ENCODE measurements at places on chromosomes 2 and 18.

GRCh38 chr2:140295767-140296166 lies 1515.6 kb upstream of the NXPH2 start:
- DNase-seq: no peak

GRCh38 chr2:105936954-105937353 lies 192.2 kb downstream of the NCK2 start:
- DNase-seq: no peak

DNA sequence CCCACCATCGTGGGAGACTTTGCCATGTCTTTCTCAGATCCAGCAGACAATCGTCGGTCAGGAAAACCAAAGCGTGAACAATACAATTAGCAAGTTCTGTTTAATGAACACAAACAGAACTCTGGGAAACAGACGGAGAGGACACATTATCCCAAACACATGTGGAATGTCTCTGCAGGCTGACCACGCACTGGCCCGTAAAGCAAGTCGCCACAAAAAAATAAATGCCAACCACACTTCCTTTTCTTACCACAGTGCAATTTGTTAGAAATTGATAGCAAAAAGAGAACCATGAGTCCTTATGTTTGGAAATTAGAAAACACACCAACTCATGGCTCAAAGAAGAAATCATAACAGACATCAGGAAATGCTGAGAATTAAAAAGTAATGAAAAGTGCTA lies 210.9 kb downstream of the TWIST2 start:
- DNase-seq: no peak

GRCh38 chr2:218648787-218649100 lies 10.7 kb downstream of the ZNF142 start:
- DNase-seq: no peak

DNA sequence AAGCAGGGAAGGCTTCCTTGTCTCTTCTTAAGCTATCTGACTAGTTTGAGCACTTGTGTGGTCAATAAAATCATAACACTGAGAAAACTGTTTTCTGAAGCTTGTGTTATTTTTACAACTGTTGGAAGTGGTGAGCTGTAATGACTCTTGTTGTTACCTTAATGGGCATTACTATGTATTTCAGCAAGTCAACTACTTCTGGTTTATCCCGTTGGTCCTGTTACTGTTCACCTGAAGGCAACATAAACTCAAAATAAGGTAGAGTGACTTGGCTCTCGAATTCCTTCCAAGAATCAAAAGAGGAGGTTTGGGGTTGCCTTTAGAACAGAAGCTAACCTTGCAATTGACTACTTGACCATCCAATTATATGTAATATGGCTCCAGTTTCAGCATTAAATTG lies 23.2 kb upstream of the FIGN start:
- no peak for DNase-seq

DNA sequence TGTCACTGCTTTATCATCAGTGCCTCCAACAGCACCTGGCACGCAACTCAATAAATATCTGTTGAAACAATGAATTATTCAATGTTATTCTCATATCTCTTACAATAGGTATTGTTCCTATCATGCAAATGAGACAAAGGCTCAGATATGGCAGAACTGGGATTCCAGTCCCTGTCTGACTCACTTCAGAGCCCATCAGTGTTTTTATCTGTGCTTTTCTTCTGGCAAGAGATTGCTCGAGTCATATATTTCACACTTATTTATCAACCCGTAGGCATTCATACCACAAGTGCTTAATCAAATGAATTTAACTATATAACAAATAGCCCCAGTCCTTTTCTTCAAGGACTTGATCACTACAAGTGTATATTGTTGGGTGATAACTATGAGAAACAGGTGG lies 76.4 kb upstream of the TSPYL6 start:
- no peak for DNase-seq

- no peak for DNase-seq
Observed at GRCh38 chr2:68390586-68390985, 25.5 kb downstream of the PLEK start.

- no peak for DNase-seq
Observed at GRCh38 chr18:703213-703967, 9.0 kb downstream of the ENOSF1 start.

GRCh38 chr2:157948856-157949255 lies 72.7 kb upstream of the ACVR1 start:
- DNase-seq: no peak

GRCh38 chr2:196427986-196428634 lies 211.4 kb upstream of the CCDC150 start:
- no peak for DNase-seq

- no peak for DNase-seq
Observed at GRCh38 chr2:191019376-191019775, 5.4 kb upstream of the STAT1 start.

DNA sequence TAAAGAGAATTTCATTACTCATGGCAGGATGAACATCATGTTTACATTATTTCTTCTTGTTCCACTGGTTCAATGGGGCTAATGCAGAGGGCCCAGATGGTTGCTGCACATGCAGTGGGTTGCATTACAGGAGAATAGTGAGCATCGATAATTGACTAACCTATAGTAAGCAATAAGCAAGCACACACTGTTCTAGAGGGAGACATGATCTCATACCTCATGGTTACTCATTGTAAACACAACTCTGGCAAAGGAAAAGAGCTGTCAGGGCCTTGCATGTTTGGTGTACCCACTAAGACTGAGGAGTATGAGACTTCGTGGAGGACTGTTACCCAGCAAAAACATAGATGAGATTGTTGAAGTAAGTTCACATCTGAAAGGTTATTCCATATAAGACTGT lies 885.6 kb upstream of the VRK2 start:
- DNase-seq: no peak

GRCh38 chr2:28638102-28638501 lies 113.5 kb upstream of the PPP1CB start:
- DNase-seq: no peak

- DNase-seq: no peak
Observed at GRCh38 chr2:203431391-203432185, 103.4 kb downstream of the ABI2 start.

DNA sequence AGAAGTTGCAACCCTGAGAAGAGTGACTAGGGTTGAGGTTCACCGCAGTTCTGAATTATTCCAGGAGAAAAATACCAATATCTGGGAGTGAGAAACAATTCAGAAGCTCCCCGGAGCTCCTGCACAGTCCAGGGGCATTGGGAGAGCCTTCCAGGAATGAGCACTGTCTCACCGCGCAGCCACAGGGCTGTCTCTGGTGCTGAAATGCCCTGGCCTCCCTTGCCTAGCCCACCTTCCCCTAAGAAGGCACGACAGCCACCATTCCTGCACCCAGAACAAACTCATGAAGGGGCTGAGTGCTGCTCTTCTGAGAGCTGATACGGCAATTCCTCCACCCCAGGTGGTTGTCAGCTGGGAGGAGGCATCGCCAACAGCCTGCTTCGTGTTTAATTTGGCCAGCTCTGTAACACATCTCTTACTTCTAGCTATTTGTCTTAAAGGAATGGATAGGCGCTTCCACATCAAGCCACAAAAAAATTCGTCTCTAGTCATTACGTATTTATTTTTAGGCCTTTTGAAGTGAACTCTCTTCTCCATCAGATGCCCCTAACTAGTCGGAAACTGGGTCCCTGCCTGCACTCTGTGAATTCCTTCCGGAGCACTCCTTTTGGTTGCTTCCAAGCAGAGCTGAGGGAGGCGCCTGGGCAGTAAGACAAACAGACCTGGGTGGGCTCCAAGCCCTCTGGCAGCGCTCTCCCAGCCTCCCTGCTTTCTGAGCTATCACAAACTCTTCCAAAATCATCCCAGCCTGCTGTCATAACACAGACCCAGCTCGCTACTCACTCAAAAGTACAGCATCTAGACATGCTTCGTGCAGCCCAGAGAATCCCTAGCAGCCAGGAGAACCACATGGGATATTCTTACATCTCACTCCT lies 120.5 kb upstream of the CCDC68 start:
- no peak for DNase-seq

DNA sequence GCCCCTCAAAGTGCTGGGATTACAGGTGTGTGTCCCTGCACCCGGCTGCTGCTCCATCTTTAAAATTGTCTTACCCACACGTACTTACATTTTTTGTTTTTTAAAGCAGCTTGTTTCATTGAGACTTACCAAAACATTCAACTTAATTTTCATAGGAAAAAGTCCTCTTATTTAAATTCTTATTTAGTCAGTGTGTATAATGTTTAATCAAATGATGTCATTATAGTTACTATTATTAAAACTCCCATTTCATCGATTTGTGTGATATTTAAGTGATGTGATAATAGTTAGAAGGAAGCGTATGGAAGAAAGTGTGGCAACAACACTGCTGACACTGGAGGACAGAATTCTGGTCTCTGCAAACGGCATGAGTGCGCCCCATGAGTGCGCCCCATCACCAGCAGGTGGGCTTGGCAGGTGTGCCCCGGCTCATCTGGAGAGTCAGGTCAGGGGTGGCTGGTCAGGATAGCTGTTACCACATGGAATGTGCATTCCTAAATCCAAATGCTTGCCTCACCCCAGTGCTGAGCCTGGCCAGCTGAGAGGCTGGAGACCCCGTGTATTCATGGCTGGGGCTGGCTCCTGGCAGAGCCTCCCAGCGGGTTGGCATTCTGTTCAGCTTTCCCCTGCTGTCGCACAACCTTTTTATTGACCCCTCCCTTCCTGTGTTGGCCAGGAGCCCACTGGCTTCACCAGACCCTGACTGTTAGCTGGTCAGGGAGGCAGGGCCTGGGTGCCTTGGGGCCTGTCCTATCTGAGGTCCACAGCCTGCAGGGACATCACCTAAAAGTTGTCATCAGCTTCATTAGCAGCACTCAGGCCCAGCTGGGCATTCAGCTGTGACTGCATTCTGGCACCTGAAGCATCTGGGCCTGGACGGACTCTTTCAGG lies 79.7 kb downstream of the AGAP1 start:
- DNase-seq: no peak
